COLO829 (cell line): ENCODE measurements at places on chromosomes 1 and 21.

DNA sequence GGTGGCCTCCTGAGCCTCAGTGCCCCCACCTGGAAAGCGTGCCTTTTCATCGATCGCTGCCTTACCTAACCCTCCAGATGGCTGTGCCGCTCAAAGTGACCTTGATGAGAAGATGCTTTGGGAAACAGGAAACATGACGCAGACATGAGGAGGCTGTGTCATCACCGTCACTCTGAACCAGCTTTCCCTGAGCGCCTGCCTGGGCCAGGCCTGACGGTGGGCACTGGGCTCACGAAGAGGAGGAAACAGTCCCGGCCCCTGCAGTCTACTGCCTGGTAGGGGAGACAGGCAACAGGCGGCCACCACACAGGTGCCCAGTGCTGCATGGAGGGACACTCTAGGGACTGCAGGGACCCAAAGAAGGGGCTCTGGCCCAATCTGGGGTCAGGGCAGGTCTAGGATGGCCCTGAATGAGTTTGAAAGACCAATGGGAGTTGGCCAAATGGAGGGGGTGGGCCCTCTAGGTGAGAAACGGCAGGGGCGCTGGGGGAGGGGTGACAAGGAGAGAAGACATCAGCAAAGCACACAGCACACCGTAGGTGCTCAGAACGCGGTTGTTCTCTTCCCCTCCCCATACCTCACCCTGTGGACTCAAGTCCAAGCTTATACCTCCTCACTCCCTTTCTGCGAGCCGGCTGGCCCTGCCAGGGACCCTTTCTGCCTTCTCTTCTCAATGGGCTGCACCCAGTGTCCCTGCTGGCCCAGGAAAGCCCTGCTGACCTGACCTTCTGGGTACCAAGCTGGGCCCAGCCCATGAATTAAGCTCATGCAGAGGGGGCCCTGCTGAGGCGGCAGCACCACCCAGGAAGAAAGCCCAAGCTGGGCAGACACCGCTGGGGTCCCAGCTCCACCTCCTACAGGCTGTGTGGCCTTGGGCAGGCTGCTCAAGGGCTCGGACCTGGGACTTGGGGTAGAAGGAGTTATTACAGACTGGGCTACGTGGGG lies 44.9 kb downstream of the GLIS1 start:
- DNase-seq = no peak

DNA sequence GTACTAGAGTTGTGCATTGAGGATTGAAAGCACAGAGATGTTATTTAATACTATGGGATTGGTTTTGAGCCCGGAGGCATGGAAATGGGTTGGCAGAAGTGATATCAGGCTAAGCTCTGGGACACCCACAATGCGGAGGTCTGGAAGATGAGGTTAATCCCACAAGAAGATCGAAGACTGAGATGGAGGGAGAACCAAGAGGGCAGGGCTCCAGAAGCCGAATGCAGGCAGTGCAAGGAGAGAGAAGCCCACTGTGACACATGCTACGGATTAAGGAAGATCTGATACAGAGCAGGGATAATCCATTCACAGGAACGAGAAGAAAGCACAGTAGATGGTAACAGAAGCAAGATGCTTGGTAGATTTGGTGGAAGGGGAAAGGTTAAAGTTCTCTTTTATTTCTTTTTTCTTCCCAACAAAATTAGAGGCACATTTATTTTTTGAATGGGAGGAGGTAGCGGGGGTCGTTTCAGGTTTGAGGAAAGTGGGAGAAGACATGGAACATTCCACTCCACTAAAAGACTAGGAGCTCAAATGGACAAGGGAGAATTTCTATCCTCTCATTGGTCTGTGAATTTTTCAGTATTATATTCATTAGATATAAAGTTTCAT lies 113.2 kb downstream of the NCAM2 start:
- no peak for DNase-seq

DNA sequence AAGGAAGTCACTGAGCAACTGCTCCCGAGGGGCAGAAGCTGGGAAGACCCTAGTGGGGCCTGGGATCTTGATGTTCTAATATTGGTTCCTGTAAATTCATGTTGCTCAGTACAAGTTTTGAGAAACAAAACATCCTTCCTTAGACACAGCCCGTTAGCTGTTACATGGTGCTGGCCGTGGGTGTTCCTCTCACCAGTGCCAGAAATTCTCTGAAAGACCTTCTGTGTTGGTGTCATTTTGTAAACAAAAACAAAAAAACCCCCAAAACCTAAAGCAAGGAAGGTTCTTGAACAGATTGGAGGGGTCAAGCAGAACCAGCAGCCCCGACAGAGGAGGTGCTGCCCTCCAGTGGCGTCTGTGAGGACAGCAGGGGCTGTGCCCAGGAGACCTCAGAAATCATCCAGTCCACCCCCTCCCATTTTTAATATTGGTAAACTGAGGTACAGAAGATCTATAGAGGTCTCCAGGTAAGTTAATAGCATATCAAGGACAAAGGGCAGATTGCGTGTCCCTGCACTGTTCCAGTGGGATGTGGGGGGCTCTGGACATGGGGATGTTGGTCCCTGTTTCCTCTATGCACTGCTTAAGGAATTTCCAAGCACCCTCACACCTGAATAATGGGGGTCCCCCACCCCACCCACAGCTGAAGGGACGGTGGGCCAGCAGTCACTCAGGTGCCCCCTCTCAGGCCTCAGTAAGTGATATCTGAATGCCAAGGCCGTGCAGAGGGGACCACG lies 38.2 kb downstream of the SLC2A7 start:
- peak; percentile 22 for DNase-seq

GRCh38 chr1:109167001-109167506 lies 46.7 kb upstream of the SARS1 start:
- DNase-seq = no peak

GRCh38 chr21:14056771-14057191 lies 154.0 kb downstream of the LIPI start:
- DNase-seq = no peak

DNA sequence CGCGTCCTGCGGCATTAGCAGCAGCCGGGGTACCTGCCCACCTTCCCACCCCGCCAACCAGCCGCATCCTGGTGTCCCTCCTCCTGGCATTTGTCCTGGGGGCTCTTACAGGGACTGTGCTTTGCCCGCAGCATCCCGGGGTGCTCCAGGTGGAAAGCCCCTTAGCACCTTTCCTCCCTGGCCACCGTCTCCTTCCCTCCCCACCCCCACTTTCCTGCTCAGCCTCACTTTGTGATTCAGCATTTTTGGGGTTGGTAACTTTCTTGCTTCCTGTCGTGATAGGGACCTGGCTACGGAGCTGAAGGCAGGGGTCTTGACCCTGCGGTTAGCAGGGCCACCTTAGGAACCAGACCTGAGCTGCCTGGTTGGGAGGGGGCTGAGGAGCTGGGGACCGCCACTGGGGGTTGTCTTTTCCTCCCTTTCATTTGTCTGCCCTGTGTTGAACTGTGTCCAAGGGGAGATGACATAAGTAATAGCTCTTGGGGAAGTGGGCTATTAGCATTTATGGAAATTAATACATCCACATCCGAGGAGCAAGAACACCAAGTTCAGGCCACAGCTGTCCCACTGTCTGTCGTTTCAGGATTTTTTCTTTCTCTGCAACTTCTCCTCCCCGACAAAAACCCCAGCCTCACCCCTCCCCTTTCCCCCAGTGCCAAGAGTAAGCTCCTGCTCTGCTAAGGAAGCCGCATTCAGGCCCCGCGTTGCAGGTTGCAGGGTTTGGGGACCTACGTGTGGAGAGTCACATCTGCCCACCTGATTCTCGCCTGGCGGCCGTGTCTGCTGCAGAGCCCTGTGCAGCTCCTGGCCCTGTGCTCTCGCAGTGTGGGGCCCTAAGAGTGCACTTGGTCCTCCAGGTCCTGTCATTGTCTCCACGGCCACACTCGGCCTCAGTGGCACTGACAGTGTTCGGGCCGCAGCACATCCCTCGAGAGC lies 1.6 kb upstream of the NPHP4 start:
- no peak for DNase-seq

- no peak for DNase-seq
Measured at GRCh38 chr21:45111703-45112102, 37.3 kb downstream of the ADARB1 start.

DNA sequence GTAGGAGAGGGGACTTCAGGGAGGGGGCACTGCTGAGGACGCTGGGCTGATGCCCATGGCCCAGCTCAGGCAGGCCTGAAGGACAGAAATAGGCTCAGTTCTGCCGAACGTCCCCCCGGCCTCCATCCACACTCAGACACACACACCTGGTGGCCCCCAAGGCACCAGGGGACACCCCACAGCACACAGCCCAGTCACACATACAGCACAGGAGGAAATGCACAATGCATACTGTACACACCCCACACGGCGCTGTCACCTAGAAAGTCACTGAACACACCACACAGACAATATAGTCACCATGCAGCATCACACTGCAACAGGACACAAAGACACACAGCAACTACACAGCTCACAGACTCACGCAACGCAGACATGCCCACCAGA lies 562 bp downstream of the SYTL1 start:
- DNase-seq = no peak

- DNase-seq = no peak
Measured at GRCh38 chr1:183952101-183952500, 85.4 kb downstream of the COLGALT2 start.

- no peak for DNase-seq
Measured at GRCh38 chr1:197222025-197222685, 45.9 kb upstream of the CRB1 start.

- DNase-seq = peak; percentile 84
Measured at GRCh38 chr1:192225703-192226102, 67.4 kb downstream of the RGS18 start.

DNA sequence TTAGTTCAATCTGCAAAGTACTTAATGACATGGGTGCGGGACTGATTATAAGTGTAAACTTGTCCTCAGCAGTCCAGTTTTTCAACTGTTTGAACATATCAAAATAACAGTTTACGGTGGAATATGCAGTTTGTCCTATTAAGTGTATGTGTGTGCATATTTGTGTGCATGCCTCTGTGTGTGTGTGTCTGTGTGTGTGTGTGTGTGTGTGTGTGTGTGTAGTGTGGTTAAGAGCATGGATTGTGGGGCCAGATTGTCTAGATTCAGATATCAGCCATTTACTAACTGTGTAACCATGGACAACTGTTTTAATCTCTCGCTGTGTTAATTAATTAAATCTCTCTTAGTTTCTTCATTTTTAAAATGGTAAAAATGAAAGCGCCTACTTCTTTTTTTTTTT lies 39.0 kb downstream of the NEXN start:
- DNase-seq = no peak

DNA sequence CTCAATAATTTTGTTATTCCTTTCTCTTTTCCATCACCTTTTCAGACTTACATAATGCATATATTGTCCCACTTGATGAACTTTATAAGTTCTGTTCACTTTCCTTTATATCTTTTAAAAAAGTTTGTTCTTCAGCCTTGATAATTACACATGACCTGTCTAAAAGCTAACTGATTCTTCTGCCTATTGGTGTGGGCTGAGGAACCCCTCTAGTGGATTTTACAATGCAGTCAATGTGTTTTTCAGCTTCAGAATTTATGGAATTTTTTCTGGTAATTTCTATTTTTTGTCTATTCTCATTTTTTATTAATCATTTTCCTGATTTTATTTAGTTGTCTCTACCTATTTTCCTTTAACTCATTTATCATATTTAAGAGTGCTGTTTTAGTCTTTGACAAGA lies 7.5 kb downstream of the MNDA start:
- DNase-seq = no peak

- no peak for DNase-seq
Measured at GRCh38 chr21:35189077-35189863, 140.2 kb upstream of the RUNX1 start.

DNA sequence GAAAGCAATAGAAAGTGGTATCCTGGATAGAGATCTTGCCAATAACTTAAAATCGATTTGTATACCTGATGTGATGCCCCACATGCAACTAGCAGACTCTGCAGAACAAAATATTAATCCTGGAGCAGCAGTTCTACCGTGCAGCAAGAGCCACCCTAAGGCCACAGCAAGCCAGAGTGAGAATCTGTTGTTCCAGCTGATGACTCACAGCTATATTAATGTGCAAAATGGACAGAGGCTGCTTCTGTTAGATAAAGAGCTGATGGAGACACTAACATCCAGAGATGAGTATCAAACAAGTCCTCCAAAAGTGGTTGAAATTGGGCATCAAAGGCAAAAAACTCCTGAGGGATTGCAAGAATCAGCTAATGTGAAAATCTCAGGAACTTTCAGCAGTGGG lies 127.8 kb downstream of the MACF1 start:
- DNase-seq = peak; percentile 67

- no peak for DNase-seq
Measured at GRCh38 chr1:30446508-30446907, 276.9 kb downstream of the MATN1 start.

DNA sequence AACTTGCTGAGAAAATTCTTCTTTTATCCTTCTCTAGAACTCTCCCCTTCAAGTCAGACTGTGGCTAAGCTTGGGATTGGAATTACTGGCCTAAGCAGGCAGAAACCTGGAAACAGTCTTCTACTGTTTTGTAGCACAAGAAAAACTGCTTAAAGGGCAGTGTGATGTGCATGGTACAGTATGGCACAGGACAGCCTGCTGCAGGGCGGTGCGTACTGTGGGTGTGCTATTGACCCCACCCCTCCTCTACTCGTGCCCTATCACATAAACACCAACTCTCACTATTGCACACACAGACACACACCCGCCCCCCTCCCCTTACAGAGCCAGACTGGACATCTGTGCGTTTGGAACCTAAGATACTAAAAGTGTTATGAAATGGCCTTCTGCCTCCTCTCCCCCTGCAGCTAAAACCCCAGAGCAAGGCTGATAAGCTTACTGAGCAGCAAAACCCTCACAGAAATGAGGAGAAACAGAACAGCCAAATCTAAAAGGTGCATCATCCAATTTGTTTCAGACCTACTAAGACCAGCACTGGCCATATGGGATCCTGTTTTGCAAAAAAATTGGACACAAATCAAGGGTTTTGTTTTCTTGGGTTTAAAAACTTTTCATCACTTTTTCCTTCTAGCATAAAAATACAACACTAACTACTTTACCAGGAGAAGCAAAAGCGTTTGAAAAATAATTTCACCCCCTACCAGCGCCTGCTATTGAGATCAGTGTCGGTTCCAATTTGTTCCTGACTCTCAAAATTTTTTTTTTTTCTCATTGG lies 355.8 kb upstream of the LYPLAL1 start:
- no peak for DNase-seq

- no peak for DNase-seq
Measured at GRCh38 chr1:42461196-42461595, 1.9 kb upstream of the CCDC30 start.

DNA sequence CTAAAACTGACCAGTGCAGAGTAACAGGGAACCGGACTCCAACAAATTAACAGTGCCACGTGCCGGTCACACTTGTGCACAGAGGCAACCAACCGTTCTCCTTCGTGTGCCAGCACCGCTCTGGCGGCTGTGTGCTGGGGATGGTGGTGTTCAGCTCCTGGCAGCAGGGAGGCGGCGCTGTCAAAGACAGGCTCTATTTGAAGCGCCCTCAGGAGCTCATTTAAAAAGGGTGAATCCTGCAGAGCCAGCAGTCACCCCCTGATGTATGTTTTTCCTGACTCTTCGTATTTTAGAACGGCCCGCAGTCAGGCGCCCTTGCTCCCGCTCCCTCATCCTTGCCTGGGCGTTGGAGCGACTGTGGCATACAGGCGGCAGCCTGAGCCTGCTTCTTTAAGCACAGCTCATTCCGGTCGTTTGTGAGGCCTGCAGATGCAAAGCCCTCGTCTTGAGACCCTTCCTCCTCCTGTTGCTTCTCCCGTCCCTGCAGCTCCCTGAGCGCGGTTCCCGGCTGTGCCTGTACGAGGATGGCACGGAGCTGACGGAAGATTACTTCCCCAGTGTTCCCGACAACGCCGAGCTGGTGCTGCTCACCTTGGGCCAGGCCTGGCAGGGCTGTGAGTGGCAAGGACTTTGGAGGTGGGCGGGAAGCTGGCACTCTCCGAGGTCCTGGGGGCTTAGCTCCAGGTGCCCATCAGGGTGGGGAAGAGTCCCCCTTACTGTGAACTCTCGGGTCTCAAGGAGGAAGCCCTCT lies 1.1 kb downstream of the DFFB start:
- DNase-seq = no peak
